ENCODE measurements at places on chromosomes 5 and 9. TPM values are rescaled to one million over a fixed set of nuclear protein-coding genes. Genes with fewer than 3 reads are reported as not detected.

The CCDC192 gene
- total RNA-seq: not detected

The TICAM2 gene
- 22.1 TPM for total RNA-seq

The SPATA31E1 gene
- 0.26 TPM for total RNA-seq

The PCDHB10 gene
- 3.3 TPM for total RNA-seq

The FST gene
- total RNA-seq: 7.3 TPM

The IGIP gene
- total RNA-seq: 5.5 TPM

The DIRAS2 gene
- not detected for total RNA-seq

The CCNO gene
- total RNA-seq: 0.34 TPM

DNA sequence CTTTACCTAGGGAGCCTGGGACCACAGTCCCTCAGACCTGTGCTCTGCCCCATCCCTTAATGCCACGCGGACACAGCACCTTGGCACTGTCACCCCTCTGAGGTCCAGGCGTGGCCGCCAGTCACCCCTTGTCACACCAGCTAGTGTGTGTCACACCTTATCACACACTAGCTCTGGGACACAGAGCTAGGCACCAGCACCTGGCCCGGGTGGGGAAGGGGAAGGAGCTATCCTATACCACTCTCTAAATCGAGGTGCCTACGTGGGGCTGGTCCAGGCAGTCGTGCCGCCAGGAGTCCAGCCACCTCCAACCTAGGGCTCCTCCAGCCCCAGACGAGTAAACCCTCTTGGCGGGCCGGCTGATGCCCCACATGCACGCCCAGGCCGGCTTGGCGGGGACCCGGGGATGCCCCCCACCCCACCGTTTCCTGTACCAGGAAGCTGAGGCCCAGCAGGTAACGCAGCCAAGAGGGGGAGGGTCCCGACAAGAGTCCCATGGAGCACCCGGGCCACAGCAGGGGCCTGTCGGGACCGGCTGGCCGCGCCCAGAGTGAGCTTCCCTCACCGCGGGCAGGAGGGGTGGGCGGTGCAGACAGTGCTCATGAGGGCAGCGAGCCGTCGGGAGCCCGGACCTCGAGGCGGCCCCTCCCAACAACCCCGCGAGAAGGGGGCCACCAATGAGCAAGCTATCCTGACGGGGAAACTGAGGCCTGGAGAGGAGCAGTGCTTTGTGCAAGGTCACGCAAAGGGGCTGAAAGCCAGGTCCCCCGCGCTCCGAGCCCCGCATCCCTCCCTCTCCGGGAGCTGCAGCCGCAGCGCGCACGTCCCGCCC, 550 bp downstream of the CORO2A start:
- H3K27ac ChIP-seq: no peak overlapping the region
- no peaks in the 10 kb centered on the region for H3K27me3 ChIP-seq
- no peaks in the 10 kb centered on the region for H3K36me3 ChIP-seq
- DNase-seq: no peak

- no peak overlapping the region for H3K4me3 ChIP-seq
- no peaks in the 10 kb centered on the region for H3K36me3 ChIP-seq
Observed at GRCh38 chr5:103829585-103829984, 267.0 kb upstream of the NUDT12 start.

GRCh38 chr9:83649515-83649914, 26.6 kb downstream of the IDNK start:
- no peaks in the 10 kb centered on the region for H3K4me1 ChIP-seq
- no peak for DNase-seq
- H3K36me3 ChIP-seq: peaks cover 44% of the 10 kb centered on the region
- no peak overlapping the region for H3K27ac ChIP-seq
- H3K4me3 ChIP-seq: no peak overlapping the region

GRCh38 chr9:134189145-134189469, 24.7 kb upstream of the RNU6ATAC start:
- H3K27ac ChIP-seq: no peak overlapping the region
- H3K27me3 ChIP-seq: no peaks in the 10 kb centered on the region
- no peaks in the 10 kb centered on the region for H3K36me3 ChIP-seq
- H3K4me1 ChIP-seq: no peaks in the 10 kb centered on the region

DNA sequence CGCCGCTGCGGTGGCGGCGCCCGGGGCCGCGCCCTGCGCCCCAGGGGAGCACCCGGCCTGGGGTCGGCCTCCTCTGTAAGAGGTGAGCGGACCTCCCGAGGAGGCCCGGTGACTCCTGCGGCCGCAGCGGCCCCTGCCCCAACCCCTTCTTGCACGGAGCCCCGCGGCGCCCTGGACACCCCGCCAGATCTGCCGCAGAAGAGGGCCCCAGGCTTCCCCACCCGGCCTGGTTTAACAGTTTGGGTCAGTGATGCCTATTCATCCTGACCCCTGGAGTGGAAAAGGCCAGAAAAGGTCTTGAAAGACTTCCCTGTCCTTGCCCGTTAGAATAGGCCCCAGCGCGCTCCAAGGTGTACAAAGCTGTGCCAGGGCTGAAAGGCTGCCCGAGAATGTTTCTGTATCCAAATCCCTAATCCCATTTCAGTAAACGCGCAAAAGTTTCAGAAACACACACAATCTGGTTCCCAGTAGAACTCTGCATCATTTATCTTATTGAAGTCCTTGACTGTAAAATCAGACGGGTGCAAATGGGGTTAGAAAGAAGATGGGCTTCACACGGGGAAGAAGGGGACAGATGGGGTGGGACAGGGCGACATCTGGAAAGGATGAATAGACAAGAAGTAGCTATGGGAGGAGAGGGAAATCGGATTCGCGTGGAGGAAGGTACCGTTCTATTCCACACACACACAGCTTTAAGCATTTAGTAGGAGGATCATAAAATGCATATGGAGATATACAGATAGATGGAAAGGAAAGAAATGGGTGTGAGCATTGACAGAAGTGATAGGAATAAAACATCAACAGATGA, 1.1 kb upstream of the SSBP2 start:
- no peaks in the 10 kb centered on the region for H3K36me3 ChIP-seq
- H3K27me3 ChIP-seq: peaks cover 31% of the 10 kb centered on the region
- DNase-seq: no peak

DNA sequence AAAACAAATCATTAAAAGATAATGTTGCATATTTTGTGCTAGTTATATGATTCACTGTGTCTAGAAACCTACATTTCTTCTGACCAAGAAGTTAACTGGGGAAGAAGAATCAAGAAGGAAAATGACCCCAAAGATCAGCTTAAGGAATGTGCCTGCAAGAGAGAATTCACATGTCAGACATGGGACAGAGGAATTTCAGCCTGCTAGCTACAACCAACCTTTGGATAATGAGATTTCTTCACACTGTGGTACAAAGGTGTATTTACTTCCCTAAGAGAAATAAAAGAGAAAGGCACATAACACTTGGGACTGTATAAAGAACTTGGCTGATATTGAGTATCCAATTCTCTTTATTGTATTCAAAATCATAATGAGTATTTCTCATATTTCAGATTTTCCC, 39.6 kb upstream of the ELL2 start:
- no peaks in the 10 kb centered on the region for H3K4me1 ChIP-seq
- H3K4me3 ChIP-seq: no peak overlapping the region
- no peaks in the 10 kb centered on the region for H3K27me3 ChIP-seq
- DNase-seq: no peak
- H3K36me3 ChIP-seq: no peaks in the 10 kb centered on the region

- no peaks in the 10 kb centered on the region for H3K4me1 ChIP-seq
- no peak overlapping the region for H3K4me3 ChIP-seq
- no peak for DNase-seq
- H3K36me3 ChIP-seq: no peaks in the 10 kb centered on the region
- no peaks in the 10 kb centered on the region for H3K27me3 ChIP-seq
- H3K27ac ChIP-seq: no peak overlapping the region
Observed at GRCh38 chr9:34500623-34501267, 22.0 kb downstream of the ENHO start.

DNA sequence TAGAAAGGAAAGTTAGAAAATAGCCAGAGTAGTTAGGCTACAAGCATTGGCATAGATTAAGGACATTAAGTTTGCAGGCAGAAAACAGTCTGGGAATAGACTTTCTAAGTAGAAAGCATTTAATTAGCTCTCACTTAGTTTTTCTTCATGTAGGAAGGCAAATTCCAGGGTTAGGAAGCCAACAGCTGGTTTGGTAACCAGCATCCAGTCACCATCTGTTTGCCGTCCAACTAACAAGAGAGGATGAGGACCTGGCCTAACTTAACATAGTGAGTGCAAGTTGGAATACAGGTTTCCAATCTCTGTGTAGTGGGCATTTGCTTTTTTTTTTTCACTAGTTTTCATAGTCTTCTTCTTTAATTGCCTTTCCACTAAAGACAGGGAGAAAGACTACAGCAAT, 121.7 kb upstream of the NR3C1 start:
- H3K27me3 ChIP-seq: no peaks in the 10 kb centered on the region
- no peak overlapping the region for H3K27ac ChIP-seq
- no peak overlapping the region for H3K4me3 ChIP-seq
- H3K4me1 ChIP-seq: peaks cover 9% of the 10 kb centered on the region

DNA sequence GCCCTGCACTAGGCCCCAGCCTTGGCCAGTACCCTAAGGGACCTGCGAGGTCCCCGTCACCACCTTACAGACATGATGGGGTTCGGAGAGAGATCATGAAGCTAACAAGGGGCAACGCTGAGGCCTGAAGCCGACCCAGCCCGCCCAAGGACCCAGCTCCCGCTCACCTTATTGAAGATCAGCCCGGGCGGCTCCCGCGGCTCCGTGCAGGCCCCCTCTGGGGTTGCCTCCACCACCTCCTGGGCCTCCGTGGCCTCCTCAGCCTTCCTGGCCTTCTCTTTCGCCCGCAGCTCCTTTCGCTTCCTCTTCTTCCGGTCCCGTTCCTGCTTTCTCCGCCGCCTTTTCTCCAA, 3.6 kb downstream of the SURF6 start:
- no peak for DNase-seq
- peaks cover 50% of the 10 kb centered on the region for H3K36me3 ChIP-seq
- peaks cover 15% of the 10 kb centered on the region for H3K4me1 ChIP-seq
- no peak overlapping the region for H3K4me3 ChIP-seq
- no peaks in the 10 kb centered on the region for H3K27me3 ChIP-seq
- no peak overlapping the region for H3K27ac ChIP-seq

GRCh38 chr9:89598926-89599325, 5.9 kb upstream of the GADD45G start:
- no peak overlapping the region for H3K4me3 ChIP-seq
- no peaks in the 10 kb centered on the region for H3K36me3 ChIP-seq
- DNase-seq: no peak
- H3K27ac ChIP-seq: no peak overlapping the region
- H3K27me3 ChIP-seq: peaks cover 25% of the 10 kb centered on the region
- no peaks in the 10 kb centered on the region for H3K4me1 ChIP-seq

GRCh38 chr9:124456341-124457078, 6.3 kb downstream of the ADGRD2 start:
- H3K27me3 ChIP-seq: peaks cover 15% of the 10 kb centered on the region
- H3K27ac ChIP-seq: no peak overlapping the region
- no peak overlapping the region for H3K4me3 ChIP-seq
- H3K36me3 ChIP-seq: no peaks in the 10 kb centered on the region
- no peak for DNase-seq
- H3K4me1 ChIP-seq: no peaks in the 10 kb centered on the region

- H3K27ac ChIP-seq: no peak overlapping the region
- no peaks in the 10 kb centered on the region for H3K36me3 ChIP-seq
- no peak for DNase-seq
- H3K27me3 ChIP-seq: no peaks in the 10 kb centered on the region
Observed at GRCh38 chr5:88672644-88673252, 210.2 kb downstream of the MEF2C start.

DNA sequence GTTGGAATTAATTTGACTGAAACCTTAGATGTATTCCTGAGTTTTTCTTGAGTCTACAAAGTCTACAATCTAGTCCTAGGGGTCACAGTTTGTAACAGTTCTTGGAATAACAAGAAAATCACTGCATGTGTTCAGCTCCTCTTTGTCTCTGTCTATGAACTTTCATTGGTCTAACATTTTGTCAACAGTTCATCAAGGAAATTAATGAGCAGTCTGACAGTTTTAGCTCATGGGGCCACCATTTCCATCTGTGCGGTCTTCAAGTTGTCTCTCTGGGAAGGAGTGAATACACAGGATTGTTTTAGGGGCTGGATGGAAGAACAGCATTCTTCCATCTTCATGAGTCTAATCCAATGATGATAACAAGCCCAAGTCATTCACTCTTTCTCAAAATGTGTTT, 276.4 kb downstream of the TMEM167A start:
- H3K27me3 ChIP-seq: no peaks in the 10 kb centered on the region
- no peak overlapping the region for H3K4me3 ChIP-seq
- H3K4me1 ChIP-seq: no peaks in the 10 kb centered on the region
- H3K36me3 ChIP-seq: no peaks in the 10 kb centered on the region

GRCh38 chr9:121776739-121777637, 125.6 kb downstream of the DAB2IP start:
- no peaks in the 10 kb centered on the region for H3K36me3 ChIP-seq
- no peak overlapping the region for H3K27ac ChIP-seq
- H3K4me3 ChIP-seq: no peak overlapping the region
- peaks cover 1% of the 10 kb centered on the region for H3K4me1 ChIP-seq

- H3K4me3 ChIP-seq: peak overlapping the region; percentile 74
- H3K4me1 ChIP-seq: peaks cover 79% of the 10 kb centered on the region
- DNase-seq: no peak
- H3K36me3 ChIP-seq: peaks cover 64% of the 10 kb centered on the region
- H3K27ac ChIP-seq: peak overlapping the region; percentile 91
- no peaks in the 10 kb centered on the region for H3K27me3 ChIP-seq
Observed at GRCh38 chr5:142322747-142323479, 1.9 kb downstream of the SPRY4 start.

GRCh38 chr5:74667396-74667795, 17.6 kb upstream of the HEXB start:
- H3K27me3 ChIP-seq: no peaks in the 10 kb centered on the region
- H3K36me3 ChIP-seq: no peaks in the 10 kb centered on the region
- H3K4me3 ChIP-seq: no peak overlapping the region

GRCh38 chr5:107893642-107894041, 222.9 kb upstream of the EFNA5 start:
- no peaks in the 10 kb centered on the region for H3K36me3 ChIP-seq
- no peak overlapping the region for H3K27ac ChIP-seq
- H3K4me3 ChIP-seq: no peak overlapping the region
- DNase-seq: no peak

DNA sequence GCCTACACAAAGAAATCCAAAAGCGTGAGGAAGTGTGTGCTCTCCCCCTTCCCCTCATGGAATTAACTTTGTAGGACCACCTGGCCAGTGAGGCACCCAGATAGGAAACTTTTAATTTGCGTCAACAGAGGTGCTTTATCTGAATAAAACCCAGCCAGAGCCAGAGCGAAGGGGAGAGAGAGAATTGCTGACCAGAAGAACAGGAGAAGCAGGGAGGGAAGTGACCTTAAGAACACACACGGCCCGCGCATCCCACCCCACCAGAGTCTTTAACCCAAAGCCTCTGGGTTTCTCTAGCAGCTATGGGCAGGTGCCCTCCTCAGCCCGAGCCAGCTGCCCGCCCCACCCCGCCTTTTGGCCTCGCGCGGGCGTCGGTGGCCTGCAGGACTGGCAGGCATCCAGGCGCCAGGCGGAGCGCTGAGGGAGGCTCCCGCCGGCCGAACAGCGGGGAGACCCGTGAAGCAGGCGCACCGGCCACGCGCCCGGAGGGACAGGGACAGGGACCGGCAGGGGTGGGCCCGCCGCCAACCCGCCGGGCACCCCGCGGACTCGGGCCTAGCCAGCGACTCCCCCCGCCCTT, 580 bp downstream of the ERAP1 start:
- peaks cover 9% of the 10 kb centered on the region for H3K4me1 ChIP-seq
- H3K4me3 ChIP-seq: peak overlapping the region; percentile 82
- peaks cover 16% of the 10 kb centered on the region for H3K36me3 ChIP-seq
- no peaks in the 10 kb centered on the region for H3K27me3 ChIP-seq
- DNase-seq: peak; percentile 74
- H3K27ac ChIP-seq: peak overlapping the region; percentile 95

GRCh38 chr9:4984171-4984620, 876 bp upstream of the JAK2 start:
- no peaks in the 10 kb centered on the region for H3K27me3 ChIP-seq
- peaks cover 34% of the 10 kb centered on the region for H3K4me1 ChIP-seq
- H3K27ac ChIP-seq: peak overlapping the region; percentile 97
- DNase-seq: no peak
- peaks cover 7% of the 10 kb centered on the region for H3K36me3 ChIP-seq
